ENCODE measurements at places on chromosomes 13 and 19. TPM values are rescaled to one million over a fixed set of nuclear protein-coding genes. Genes with fewer than 3 reads are reported as not detected.
A peak's percentile ranks its signal among the peaks of the same experiment; 100 is the strongest.

- no peak for DNase-seq
These were observed 24.5 kb upstream of the DPP9 start for GRCh38 chr19:4748185-4748584.

RASAL3 gene
- 83.9 TPM for total RNA-seq

DNA sequence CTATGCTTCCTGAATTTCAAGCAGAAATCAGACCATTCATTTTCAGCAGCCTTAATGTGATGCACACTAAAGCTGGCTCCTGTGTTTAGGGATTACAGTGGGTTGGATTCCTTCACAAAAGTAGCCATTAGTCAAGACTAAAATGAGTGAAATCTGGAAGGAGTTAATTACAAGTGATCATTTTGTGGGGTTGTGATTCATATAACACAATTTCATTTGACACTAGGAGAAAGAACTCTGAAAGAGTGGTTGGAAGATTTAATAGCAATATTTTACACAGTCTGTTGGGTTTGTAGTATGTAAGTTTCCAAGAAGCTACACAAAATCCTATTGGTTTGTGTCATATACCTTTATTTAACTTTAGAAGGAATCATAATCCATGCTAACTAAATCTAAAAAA lies 236.9 kb downstream of the DCT start:
- DNase-seq, result no peak

GRCh38 chr13:35139591-35139990 lies 197.5 kb downstream of the NBEA start:
- no peak for DNase-seq

DNA sequence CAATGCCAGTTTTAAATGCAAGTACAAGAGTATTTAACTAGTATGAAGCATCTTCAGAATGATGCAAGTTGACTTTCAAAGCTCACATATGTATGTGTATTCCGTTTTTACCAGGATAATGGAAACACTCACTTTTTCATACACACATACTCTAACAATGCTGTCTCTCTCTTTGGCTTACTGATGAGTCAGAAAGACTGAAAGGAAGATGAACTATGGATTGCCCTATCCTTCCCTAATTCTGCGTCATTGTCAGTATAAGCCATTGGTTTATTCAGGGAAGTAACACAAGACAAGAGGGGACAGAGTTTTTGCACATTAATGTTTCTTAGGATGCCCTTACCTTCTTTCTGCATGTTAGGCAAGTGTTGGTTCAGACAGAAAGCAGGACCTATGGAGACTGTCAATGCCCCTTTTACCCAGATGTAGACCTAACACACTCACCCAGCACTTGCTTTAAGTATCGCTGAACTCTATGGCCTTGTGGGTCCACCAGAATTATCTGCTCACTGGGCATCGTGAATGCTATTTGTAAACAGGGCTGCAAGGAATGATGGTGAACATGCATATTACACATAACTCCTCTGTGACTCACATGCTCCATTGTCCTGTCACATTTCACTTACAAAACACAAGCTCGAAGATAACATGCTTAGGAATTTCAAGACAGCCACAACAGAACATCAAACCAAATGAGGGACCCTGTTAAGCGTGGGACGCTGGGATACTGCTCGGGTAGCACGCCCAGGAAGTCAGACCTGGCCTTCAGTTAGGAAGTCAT lies 10.0 kb upstream of the OXGR1 start:
- DNase-seq, result no peak

NDFIP2 gene
- 67.4 TPM for total RNA-seq

GRCh38 chr19:19274716-19275565 lies 1.8 kb upstream of the TM6SF2 start:
- no peak for DNase-seq

- DNase-seq, result no peak
These were observed 22.9 kb downstream of the FBN3 start for GRCh38 chr19:8126511-8126910.

DNA sequence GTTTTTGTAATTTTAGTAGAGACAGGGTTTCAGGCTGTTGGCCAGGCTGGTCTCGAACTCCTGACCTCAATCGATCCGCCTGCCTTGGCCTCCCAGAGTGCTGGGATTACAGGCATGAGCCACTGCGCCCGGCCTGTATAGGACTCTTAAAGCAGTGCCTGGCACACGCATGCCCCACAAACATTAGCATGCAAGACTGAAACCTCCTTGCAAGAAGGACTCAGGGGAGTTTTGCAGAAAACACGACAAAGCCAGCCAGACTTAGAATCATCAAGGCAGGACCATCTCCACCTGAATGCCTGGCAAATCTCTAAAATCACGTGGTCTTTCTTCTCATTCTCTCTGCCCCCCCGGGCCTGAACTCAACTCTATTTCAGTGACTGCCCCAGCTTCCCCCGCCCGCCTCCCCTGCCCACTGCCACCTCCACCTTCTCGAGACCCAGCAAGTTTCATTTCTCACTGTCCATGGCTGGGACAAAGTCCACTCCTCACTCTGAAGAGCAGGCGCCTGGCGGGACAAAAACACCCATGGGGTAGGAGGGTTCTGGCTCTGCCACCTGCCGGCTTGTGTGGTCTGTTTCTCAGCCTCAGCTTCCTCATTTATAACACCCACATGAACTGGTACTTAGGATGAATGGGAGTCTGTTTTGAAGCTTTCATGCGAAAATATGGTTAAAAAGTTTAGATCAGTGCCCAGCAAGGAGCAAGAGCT lies 2.4 kb downstream of the TICAM1 start:
- no peak for DNase-seq

GRCh38 chr13:26221399-26221720 lies 754 bp downstream of the RNF6 start:
- DNase-seq, result no peak

RFX1 gene
- total RNA-seq, result 14.1 TPM

GRCh38 chr13:74860789-74861188 lies 621.2 kb downstream of the TBC1D4 start:
- no peak for DNase-seq

- DNase-seq, result peak; percentile 79
These were observed 7.8 kb downstream of the ANKLE1 start for GRCh38 chr19:17289489-17289888.

LRP3 gene
- 0.31 TPM for total RNA-seq

- no peak for DNase-seq
These were observed 49.4 kb downstream of the ZNF91 start for GRCh38 chr19:23345838-23346237.

- peak; percentile 76 for DNase-seq
These were observed 390.5 kb downstream of the FGF9 start for GRCh38 chr13:22061371-22061805.

SERPINE3 gene
- total RNA-seq, result not detected

Measured in activated CD8-positive, alpha-beta T cell treated with anti-CD3 and anti-CD28 coated beads for 36 hours (primary cell).